ENCODE measurements at places on chromosomes 1 and 21.

DNA sequence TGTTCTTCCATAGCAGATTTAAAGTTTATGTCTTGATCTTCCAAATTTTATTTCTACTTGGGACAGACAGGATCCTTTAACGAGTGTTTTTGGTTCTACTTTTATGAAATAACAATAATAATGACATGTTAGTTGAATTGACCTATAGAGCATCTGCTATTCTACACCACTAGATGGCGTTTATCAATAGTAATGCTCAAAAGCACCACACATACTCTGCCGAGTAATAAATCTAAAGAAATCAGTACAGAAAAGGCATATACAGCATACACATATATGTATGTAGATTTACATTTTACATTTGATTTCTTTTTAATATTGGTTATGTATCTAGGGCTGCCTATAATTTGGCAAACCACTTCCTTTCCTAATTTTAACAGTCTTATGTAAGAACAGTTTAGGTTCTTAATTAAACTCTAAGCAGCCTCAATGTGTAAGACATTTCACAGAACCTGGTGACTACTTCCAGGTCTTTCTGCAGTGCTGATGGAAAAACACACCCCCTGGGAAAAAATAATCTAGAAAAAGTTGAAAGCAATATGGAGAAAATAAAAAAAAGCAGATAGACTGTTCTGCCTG, 5.9 kb upstream of the SIPA1L2 start:
- peak; percentile 43 for DNase-seq

DNA sequence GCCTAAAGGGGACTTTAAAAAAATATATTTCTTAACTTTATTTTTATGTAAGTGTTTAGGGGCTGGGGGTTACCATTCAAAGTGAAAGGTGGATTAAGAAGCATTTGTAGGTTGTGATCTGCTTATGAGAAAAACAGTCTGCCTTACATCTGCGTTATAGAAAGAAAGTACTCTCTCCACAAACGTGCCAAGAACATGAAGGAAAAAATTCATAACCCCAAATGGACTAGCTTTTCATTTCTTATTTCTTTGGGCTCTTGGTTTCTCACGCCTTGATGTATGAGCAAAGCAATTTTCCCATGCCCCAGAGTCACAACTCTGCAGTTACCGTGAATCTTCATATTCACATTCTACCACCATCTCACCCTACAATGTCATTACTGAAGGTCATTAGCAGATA, 1165.1 kb upstream of the ADGRL4 start:
- DNase-seq = no peak

DNA sequence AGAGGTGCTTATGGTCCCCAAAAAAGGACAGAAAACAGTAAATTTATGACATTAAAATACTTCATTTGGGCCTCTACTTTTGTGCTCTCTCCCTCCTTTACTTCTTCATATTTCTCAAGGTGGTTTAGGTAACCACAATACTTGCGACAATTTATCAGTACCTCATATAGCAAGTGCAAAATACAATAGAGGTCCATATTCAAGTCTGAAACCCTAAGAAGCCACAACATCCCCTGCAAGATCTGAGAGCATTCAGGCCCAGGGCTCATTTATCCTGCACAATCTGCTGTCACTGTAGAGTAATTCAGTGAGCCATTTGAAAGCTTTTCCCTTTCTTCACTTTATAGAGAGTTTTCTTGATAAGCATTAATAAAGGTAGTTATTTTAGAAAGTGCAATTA, 24.2 kb upstream of the ATP6V1G3 start:
- no peak for DNase-seq

DNA sequence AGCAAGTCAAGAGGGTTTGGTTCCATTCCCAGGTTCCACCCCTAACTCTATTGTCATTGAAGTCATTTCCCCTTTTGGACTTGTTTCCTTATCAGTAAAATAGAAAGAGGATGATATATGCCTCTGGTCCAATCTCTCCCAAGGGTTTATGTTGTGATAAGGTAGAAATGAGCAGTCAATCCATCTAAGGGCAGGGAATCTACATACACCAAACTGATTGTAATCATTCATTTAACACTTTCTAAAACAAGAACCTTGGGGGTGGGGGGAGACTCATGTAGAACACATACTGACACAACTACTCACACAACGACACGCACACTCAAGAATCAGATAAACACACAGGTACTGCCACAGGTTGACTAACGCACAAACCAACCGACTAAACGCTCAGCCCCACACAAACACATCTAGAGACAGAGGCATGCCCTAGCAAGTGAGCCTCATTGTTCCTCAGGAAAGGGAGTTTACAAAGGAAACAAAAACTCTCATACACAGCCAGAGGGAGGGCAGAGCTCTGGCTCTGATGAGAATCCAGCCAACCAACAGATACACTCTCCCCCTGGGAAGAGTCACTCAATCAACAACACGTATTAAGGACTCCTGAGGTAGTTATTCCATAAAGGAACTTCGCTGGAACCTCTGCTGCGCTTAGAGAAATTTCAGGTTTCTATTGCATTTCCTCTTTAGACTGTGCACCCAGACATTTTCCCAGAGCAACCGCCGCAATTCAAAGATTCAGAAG, 1.0 kb downstream of the F11R start:
- no peak for DNase-seq

GRCh38 chr1:155320661-155321617, at the start of gene RUSC1:
TSS of gene RUSC1 (plus strand) at chr1:155320894. CDS start at chr1:155321774, 880 bp downstream.
- peak; percentile 85 for DNase-seq

DNA sequence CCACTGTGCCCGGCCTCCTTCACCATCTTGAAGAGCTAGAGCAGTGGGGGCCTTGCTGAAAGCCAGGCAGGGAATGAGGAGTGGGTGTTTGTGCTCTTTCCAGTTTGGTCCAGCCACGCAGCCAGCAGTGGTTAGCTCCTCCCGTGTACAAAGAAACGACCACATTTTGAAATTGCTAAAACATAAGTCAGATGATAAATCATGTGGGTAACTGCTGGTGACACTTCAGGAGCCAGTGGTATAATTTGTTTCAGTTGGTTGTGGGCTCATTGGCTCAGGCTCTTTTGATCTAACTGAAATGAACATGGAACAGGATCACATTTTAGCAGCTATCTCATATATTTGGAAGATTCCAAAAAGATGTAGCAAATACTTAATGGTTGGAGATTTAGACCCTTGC, 87.6 kb downstream of the MTR start:
- DNase-seq = no peak

DNA sequence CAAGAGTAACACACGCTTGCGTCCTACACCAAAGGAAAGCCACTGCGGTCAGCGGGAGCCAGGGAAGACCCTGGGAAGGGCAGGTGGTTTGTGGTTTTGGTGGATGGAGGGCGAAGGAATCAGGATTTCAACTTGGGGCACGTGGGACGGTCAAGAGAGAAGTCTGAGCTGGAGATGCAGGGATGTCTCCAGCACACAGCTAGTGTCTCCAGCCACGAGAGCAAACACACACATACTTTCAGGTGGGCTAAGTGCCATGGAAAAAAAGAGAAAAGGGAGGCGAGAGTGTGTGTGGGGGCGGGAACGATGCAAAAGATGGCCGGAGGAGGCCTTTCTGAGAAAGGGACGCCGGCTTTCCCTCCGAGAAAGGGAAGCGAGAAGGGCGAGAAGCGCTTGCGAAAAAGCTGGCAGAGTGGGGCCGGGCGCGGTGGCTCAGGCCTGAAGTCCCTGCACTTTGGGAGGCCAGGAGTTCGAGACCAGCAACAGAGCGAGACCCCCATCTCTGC, 1.4 kb upstream of the SRRM1 start:
- no peak for DNase-seq

DNA sequence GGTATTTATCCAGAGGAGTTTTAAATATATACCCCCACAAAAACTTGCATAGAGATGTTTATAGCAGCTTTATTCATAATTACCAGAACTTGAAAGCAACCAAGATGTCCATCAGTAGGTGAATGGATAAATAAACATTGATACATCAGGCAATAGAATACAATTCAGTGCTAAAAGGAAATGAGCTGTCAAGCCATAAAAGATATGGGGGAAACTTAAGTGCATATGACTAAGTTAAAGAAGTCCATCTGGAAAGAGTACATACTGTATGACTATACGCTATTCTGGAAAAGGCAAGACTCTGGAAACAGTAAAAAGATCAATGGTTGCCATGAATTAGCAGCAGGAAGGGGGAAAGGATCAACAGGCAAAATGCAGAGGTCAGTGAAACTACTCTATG, 366.7 kb downstream of the HHIPL2 start:
- DNase-seq = no peak

GRCh38 chr1:64046891-64047290, 156.5 kb upstream of the UBE2U start:
- no peak for DNase-seq

- no peak for DNase-seq
Measured at GRCh38 chr1:198340139-198340538, 183.3 kb downstream of the NEK7 start.

- no peak for DNase-seq
Measured at GRCh38 chr1:199956005-199956404, 71.5 kb upstream of the NR5A2 start.

DNA sequence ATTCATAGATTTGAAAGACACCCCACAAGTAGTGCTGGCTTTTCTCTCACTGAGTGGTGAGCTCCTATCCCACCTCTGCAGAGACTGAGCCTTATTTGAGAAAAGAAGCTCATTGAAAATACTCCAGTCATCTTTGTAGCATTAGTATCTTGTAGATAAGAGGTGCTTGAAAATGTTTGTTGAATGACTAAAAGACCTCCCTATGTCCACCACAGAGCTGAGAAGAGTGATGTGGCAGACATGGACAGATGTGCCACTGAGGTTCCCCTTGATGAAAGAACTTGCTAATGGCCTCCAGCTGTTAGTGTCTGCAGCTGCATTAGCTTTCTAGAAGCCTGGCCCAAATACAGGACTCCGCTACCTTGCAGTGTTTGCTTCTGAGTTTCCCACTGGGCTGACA, 29.3 kb upstream of the ZBTB8A start:
- DNase-seq = no peak

GRCh38 chr1:117114877-117115276, 6.7 kb downstream of the TRIM45 start:
- DNase-seq = no peak

DNA sequence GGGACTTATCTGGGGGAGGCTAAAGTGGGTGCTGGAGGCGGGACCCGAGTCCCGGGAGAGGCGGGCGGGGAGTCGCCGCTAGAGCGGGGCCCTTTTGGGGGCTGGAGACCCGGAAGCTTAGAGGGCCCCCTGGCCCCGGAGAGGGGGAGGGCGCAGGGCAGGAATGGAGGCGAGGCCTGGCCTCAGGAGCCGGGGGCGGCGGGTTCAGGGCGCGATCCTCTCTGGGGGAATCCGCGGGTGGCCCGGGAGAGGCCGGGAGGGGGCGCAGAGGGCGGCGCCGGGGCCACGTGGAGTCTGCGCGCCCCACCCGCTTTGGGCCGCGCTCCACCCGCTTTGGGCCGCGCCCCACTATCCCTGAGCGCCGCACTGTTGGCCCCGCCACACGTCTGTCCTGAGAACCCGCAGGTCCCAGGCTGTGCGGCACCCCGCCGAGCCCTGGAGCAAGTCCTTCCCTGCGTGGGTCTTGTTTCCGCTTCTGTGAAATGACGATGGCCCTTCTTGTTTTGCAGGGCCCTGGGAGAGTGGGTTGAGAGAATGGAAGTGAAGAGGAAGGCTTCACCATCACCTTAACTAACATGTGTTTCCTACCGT, 84.4 kb downstream of the NKAIN1 start:
- peak; percentile 84 for DNase-seq

DNA sequence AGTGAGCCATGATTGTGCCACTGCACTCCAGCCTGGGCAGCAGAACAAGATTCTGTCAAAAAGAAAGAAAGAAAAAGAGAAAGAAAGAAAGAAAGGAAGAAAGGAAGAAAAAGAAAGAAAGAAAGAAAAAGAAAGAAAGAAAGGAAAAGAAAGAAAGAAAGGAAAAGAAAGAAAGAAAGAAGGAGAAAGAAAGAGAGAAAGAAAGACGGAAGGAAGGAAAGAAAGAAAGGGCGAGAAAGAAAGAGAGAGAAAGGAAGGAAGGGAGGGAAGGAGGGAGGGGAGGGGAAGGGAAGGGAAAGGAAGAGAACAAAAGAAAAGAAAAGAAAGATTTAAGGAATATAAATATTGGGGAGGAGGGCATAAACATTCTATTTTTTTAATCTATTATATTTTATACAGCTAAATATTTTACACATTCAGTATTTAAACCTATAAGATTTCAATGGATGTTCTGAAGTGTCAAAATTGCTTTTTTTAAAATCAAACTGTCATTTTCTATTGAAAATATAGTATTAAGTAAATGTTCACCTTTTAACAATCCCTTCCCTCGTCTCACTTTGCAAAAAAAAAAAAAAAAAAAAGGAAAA, 6.8 kb upstream of the JAK1 start:
- no peak for DNase-seq

DNA sequence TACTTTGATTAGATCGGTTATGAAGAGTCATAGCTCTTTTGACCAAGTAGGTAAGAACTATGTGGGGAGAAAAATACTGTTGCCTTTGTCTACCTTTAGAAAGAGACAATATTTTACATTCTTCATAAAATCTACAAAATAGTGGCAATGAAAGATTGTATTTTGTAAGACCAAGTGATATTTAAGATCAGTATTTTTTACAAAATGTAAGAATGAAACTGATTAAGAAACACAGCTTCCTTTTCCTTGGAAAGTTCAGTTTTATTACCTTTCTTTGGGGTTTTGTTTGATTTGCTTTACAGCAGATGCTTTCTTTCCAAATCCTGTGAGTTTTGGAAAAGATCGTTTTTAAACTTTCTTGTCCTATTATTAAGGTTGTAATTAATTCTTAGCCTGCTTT, 69.8 kb downstream of the SLC35A3 start:
- DNase-seq = no peak

DNA sequence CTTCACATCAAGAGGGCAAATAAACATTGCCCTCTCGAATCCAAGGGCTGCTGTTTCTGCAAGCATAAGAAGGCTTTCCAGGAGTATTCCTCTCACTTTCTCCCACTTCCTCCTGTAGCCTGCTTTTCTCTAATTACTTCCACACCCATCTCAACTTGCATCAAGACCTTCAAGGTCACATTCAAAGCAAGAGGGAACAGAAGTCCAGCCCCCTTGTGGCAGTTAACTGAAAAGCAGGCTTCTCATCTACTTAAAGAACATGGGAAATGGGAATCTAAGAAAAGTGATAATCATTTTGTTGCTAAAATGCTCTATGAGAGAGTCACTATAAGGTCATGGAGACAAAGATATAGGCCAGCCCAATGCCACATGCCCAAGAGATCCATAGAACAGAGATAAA, 874.4 kb downstream of the KCNT2 start:
- DNase-seq = no peak

DNA sequence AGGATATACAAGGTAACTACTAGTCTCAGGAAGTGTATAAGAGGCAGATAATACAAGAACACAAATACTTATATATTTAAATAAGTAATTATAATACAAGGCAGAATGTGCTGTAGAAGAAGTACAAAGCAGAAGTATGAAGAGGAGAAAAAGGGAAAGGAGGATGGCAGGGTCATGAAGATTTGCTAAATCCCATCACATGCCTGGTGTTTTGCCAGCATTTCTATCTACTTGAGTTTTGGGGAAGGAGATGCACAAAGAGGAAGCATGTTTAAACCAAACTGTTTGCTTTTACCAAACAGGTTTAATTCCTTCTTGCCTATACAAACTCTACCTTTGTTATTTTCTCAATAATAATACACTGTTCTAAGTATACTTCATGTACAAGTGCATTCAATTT, 60.9 kb upstream of the PODN start:
- DNase-seq = no peak
